ENCODE measurements at places on chromosomes 12 and 14.
A peak's percentile ranks its signal among the peaks of the same experiment; 100 is the strongest.

DNA sequence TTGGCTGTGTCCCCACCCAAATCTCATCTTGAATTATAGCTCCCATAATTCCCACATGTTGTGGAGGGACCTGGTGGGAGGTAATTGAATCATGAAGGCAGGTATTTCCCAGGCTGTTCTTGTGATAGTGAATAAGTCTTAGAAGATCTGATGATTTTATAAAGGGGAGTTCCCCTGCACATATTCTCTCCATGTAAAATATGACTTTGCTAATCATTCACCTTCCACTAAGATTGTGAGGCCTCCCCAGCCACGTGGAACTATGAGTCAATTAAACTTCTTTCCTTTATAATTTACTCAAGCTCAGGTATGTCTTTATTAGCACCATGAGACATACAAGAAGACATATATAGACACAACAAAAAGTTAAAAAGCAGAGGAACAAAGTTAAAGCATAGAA, 120.0 kb downstream of the CPNE8 start:
- no peak for DNase-seq

DNA sequence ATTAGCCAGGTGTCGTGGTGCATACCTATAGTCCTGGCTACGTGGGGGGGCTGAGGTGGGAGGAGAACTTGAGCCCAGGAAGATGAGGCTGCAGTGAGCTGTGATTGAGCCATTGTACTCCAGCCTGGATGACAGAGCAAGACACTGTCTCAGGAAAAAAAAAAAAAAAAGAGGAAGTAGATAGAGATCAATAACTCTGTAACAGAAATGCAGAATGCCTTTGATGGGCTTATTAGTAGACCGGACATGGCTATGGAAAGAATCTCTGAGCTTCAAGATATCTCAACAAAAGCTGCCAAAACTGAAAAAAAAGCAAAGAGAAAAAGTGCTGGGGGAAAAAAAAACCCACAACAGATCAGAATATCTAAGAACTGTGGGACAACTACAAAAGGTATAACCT, 37.5 kb downstream of the GPR68 start:
- DNase-seq, result no peak

DNA sequence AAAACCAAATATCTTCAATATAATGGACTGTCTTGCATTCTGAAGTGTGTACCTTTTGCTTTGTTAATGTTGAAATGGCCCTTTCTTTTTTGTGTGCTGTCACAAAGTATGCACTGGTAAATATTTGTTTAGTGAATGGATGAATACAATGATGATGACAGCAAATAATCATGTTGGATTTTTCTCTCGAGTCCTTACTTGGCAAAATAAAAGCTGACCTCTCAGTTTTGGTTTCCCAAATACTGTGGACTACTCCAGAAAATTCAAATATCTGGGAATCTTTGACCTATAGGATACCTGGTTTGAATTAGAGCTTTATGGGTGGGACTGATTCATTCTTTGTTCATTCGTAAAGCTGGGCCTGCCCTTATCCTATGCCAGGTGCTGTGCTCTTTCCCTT, 5.5 kb downstream of the UBE3B start:
- no peak for DNase-seq

GRCh38 chr12:21656905-21657325, 727 bp downstream of the LDHB start:
- no peak for DNase-seq

DNA sequence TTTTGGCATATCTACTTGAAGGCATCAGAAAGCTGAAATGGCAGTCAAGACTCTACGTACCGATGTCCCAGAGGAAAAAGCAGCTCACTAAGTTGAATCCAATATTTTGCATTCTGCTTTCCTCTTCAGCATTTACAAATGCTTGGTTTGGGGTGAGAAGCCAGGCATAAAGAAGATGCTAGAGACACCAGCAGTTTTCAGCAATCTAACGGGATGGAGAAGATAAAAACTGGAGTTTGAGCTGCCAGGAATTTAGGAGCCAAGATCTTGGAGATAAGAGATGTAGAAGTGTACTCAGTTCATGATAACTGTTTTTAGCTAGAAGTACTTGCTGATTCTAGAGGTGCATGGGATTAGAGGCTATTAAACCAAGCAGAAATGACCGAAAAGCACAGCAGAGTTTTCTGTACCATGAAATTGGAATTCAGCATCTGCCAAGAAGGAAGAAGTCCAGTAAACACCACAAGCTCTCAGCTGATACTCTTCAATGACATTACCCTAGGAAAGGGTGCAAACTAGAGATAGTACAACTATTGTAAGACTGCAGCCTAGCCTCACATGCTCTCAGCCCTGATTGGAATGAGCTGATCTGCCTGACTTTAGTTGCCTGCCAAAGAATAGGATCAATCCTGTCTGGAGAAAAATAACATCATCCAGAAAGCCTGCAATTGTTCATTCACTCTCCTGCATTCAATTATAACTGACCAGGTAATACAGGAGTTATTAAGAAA, 7.4 kb upstream of the ALDH1L2 start:
- DNase-seq, result no peak

DNA sequence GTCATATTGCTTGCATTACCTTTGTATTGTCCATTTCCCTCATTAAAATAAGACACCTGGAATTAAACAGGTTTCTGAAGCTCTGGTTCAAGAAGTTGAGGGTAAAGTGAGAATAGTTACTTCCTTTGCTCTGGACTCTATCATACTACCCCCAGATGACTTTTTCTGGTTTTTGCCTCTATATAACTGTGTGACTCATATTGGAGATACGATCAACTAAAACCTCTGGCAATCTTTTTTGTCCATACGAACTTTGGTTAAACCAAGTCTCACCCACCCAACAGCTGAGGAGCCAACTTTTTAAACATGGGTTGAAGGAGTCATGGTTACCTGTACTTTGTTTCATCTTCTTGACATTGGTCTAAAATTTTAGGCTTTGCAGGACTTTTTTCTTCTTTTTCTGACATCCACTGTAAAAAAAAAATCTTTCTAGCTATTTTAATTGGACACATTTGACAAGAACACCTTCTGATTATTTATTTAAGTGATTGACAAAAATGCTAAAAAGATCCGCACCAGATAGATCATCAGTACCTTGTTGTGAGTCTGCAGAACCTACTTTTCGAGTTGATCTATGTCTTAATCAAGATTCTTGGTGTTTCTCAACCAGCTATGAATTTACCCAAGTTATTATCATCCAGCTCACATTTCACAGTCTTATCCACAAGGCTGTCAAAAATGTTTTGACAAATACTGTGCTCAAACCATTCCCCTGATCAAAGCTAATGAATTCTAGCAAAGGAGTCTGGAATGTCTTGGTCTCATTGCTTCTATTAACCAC, 166.0 kb downstream of the IPO8 start:
- DNase-seq, result no peak

GRCh38 chr14:46793144-46793543, 141.6 kb upstream of the RPL10L start:
- DNase-seq, result no peak

DNA sequence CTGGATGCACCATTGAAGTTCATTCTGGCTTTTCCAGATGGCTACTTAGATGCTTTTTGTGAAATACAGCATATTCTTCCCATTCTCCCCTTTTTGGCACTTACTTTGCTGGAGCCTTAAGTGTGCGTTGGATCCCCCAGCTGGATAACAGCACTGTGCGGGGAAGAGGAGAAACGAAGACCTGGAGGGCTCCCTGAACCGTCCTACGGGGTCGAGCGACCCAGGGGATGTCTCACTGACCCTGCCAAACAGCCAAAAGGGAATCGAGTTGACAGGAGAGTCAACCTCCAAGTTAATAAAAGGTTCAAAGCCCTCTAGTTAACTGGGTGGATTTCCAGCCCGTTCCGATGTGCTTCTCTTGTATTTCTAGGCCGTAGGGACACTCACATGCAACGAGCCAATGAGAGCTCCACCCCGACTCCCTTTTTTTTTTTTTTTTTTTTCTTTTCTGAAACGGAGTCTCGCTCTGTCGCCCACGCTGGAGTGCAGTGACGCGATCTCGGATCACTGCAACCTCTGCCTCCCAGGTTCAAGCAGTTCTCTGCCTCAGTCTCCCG, 1.0 kb upstream of the CAMKK2 start:
- peak; percentile 21 for DNase-seq

Measured in stimulated activated CD4-positive, alpha-beta T cell treated with anti-CD3 and anti-CD28 coated beads, TNF-alpha, amount 100 ng/mL, for 4 hours (primary cell).